ENCODE measurements at places on chromosomes 2 and 18.

- no peak for DNase-seq
Observed at GRCh38 chr2:80546766-80547165, 242.2 kb upstream of the LRRTM1 start.

DNA sequence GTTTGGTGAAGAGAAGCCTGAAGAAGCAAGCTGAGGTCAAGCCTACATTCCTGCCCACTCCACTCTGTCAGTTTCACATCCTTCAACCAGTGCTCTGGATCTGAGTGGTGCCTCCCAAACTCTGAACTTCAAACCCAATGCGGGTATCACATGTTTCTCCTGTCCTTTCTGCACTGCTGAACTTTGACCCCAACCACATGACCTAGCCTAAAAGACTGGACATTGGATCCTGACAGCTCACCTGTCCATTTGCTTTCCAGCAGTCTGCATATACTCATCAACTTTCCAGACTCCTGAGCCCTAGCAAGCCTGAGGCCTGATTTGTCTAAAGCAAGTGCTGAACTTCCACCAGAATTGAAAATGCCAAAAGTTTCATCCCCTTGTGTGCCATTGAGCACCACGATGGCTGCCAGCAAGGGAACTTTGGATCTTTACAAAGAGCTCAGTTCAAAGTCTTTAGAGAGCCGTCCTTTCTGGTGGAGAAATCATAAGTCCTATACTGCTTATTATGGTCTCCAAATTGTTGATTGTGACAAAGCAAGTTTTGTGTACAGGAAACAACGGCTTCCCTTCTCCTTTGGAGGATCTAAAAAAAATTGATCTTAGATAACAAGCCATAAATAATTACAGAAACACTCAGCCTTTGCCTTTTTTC lies 37.6 kb upstream of the ITGA6 start:
- DNase-seq, result no peak

- DNase-seq, result no peak
Observed at GRCh38 chr2:105760191-105760590, 15.5 kb downstream of the NCK2 start.

DNA sequence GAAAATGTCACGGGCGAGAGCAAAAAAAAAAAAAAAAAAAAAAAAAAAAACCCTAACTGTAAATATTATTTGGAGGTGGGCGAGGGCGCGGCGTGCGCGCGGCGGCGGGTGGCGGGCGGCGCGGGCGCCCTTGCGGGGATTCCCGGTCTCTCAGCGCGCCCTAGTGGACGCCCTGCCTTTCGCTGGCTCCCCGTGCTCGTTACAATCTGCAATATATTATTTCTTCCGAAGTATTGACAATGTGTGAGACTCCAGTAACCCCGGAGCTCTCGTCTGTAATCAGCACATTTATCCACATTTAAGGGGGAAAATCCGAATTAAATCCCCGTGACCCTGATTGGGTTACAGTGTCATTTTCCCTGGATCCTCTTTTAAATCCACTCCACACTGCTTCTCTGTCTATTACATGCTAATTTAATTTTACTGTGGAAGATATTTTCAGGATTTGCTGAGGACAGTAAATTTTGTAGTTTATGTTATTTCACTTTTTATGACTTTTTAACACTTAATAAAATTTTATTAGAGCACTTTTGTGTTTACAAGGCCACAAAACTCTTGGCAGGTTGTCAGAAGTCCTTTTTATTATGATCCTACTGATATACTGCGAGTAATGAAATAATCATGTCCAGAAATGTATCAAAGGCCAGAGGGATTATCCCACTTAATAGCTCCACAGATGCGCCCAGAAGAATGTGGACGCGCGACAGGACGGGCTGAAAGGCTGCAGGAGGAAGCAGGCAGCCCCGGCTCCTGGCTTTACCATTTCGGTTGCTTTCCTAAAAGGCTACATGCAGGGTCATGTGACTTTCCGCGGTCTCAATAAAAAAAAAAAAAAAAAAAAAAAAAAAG lies 369.1 kb downstream of the MTX2 start:
- peak; percentile 83 for DNase-seq

DNA sequence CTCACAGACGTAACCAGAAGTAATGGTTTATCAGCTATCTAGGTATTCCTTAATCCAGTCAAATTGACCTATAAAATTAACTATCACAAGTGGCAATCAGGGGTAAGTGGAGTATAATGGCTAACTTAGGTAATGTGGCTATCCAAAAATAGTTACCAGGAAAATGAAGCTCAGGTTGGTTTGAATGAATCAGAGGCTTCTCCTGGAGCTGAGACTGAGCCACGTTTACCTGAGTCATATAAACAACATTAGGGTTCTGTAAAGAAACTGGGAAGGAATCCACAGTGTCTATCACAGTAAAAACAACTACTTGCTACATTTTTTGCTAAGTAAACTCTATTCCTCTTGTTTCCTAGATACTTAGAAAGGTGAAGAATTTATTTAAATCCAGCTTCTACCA lies 236.0 kb upstream of the SPHKAP start:
- DNase-seq, result no peak

DNA sequence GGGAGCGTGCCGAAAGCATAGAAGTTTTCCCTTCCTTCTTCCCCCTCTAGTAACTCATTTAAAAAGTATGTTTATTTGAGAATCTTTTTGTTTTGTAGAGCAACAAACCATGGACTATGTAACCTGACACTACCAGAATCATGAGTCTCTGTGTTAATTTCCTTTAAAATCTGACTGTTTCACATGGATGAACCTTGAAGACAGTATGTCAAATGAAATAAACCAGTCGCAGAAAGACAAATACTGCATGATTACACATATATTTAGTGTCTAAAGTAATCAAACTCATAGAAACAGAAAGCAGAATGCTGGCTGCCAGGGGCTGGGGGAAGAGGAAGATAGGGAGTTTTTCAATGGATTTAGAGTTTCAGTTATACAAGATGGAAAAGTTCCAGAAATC lies 32.3 kb downstream of the PTPN2 start:
- DNase-seq, result no peak

DNA sequence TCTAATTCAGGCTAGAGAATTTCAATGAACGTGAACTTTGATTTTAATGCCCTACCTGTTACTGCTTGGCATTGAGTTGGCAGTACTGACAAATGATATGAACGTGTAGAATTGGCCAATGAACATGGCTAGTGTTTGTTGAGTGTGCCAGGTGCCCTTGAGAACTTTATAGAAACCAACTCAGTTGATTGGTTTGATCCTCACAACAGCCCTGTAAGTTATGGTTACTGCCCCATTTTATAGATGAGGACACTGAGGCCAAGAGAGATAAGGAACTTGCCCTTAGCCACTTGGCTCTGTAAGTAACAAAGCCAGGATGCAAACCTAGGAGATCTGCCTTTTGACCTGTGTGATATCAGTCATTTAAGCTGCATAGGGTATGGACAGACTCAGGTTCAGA lies 275.7 kb downstream of the NEDD4L start:
- DNase-seq, result no peak

GRCh38 chr2:217430916-217431576 lies 571.2 kb upstream of the TNP1 start:
- no peak for DNase-seq

DNA sequence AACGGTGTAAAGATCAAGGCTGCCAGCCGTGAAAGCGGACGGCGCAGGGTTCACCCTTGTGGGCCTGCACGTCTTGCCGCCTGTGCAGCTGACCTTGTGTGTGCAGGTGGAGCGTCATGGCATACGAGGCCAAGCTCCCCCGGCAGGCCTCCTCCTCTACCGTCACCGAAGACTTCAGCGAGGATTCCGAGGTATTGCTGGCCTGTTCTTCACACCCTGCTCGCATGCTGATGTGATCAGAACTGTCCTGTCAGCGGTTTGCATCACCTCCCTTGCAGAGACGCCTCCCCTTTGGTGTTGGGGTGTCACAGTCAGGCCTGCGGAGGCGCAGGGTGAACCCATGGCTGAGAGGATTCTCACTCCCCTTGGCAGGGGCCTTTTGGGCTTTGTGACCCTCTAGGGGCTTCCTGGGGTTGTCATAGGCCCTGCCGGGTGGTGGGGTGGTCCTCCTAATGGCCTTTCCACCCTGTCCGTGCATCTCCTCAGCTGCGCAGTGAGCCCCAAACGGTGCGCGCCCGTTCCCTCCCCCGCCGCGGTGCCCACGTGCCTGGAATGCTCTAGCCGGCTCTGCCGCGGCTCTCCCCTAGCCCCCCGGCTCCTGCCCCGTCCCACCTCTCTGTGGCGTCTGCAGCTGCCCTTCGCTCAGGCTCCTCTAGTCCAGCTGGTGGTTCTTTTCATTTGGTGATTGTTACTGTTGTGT lies 92.5 kb downstream of the DGKD start:
- no peak for DNase-seq

DNA sequence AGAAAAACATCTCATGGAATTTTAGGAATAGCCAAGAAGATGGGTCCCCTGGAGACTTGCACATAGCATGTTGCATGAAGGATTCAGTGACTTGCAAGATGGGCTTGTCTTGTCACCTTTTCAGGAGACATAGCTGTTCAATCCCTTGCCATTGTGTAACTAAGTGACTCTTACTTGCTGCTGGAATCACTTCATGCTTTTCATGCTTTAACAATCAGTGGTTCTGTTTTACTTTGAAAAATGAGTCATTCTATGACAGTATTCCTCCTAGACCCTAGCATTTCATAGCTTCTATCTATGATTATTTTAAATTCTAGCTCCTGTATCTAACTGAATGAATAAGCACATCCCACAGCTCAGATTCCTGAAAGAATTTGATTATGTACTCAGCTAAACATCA lies 2.8 kb downstream of the KYNU start:
- no peak for DNase-seq

- DNase-seq, result no peak
Observed at GRCh38 chr2:196758474-196759377, 40.8 kb downstream of the GTF3C3 start.

- DNase-seq, result no peak
Observed at GRCh38 chr2:51829477-51829876, 797.5 kb upstream of the NRXN1 start.

DNA sequence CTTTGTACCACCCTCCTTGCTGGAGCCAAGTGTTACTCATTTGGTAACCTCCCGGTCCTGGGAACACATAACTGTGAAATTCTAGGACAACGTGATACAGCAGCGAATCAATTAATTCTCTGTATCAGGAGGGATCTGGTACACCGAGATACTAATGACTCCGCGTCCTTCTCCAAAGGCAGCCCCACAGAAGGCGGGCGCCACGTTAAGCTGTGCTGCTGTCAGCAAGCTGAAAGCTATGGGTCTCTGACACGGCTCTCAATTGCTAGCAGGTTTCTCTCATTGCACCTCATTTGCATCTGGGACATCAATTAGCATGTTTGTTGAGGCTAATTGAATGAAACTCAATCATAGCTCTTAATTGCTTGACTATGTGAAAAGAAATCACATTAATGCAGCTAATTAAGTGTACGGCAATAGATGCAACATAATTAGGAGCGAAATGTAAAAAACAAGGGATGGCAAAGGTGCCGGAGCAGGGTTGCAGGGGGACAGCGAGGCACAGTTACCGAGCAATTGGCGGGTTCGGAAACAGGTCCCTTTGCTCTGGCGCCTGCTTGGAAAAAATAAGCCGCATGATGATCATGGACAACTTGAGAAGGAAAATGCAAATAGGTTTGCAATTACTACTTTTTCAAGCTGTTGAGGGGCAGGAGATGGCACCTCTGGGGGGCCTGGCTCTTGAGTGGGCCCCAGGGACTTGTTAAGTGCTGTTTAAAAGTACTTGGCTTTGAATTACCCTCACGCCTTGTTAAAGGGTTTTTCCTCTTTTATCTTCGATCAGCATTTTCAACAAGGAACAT lies 264.2 kb downstream of the GBX2 start:
- no peak for DNase-seq

- DNase-seq, result no peak
Observed at GRCh38 chr2:85401464-85401805, 8.7 kb downstream of the CAPG start.
